ENCODE measurements at places on chromosomes 2 and 18. TPM values are rescaled to one million over a fixed set of nuclear protein-coding genes. Genes with fewer than 3 reads are reported as not detected.

DNA sequence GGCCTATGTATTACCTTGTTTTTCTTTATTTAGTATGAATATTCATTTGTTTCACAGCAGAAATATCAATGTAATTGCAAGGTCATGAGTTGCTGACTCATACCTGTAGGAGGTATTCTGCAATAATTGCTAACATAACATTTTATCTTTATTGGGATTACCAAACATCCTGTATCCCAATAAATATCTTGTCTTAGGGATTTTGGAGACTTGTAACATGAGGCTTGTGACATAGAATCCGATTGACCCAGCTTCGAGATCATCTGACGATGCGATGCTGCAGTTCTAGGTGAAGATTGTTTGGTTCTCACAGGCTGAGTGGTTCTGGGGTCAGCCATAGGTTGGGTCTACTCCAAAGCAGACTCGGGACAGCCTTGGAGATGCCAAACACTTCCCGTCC lies 133.4 kb upstream of the RND3 start:
- H3K36me3 ChIP-seq: no peaks in the 10 kb centered on the region
- DNase-seq: no peak
- H3K27ac ChIP-seq: peak overlapping the region; percentile 55
- no peaks in the 10 kb centered on the region for H3K27me3 ChIP-seq
- H3K4me3 ChIP-seq: no peak overlapping the region

- H3K4me1 ChIP-seq: no peaks in the 10 kb centered on the region
- no peak for DNase-seq
- H3K27me3 ChIP-seq: no peaks in the 10 kb centered on the region
Measured at GRCh38 chr2:172435606-172435911, 8.2 kb downstream of the ITGA6 start.

DNA sequence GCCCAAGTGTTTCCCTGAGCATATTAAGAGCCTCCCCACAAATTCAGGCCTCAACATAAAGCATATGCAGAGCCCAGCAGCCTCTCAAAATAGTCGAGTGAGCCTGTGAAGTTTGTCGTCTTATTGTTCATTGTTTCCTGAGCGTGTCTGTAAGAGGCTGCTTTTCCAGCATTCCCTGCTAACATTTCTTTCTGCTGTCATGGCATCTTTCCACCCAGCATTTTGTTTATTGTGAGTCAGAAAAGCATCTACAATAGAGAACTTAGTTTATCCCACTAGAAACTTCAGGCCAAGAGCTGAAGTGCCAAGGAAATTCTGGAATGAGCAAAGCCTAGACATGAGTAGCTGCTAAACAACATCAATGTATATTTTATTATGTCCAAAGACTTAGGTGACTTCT lies 46.3 kb upstream of the STAM2 start:
- no peaks in the 10 kb centered on the region for H3K36me3 ChIP-seq
- no peak overlapping the region for H3K4me3 ChIP-seq
- H3K27ac ChIP-seq: no peak overlapping the region
- H3K27me3 ChIP-seq: no peaks in the 10 kb centered on the region

- no peaks in the 10 kb centered on the region for H3K4me1 ChIP-seq
- no peaks in the 10 kb centered on the region for H3K27me3 ChIP-seq
- no peak for DNase-seq
- no peaks in the 10 kb centered on the region for H3K36me3 ChIP-seq
- H3K4me3 ChIP-seq: no peak overlapping the region
Measured at GRCh38 chr2:140698636-140699035, 1432.2 kb downstream of the LRP1B start.

- H3K4me1 ChIP-seq: no peaks in the 10 kb centered on the region
- no peak for DNase-seq
- H3K36me3 ChIP-seq: no peaks in the 10 kb centered on the region
- no peaks in the 10 kb centered on the region for H3K27me3 ChIP-seq
- no peak overlapping the region for H3K4me3 ChIP-seq
Measured at GRCh38 chr18:57084331-57085271, 62.3 kb upstream of the BOD1L2 start.

DNA sequence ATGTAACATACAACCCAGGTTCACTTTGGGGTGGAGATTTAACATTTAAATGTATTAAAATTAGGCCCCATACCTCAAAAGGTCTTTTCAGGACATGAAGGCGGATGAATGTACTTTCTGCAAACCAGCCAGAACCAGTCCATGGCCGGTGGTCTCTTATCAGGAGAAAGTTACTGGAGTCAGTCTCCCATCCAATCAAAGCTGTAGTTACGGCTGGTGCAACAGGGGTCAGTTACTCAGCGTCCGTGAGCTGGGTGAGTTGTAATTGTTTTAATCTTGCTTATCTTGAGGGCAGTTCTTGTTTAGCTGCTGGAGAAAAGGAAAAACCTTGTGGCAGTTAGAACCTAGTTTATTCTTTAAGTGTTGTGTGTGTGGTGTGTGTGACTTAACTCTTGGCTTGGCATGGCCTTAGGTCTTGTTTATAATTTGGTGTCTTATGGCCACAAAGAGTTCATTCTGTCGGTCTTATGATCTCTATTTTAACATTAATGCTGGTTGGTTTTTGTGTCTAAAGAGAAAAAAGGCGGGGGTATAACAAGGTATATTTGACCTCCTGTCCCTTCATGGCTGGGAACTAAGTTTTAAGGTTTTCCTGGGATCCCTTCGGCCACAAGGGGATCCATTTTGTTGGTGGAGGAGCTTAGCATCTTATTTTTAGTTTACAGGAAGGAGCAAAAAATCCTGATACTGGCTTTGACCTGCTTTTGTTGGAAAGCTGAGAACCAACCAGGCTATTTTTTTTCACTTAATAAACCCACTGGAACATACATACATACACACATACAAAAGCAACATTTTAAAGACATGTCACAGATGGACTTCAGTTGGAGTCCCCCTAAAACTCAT lies 143.5 kb upstream of the NCK2 start:
- DNase-seq: no peak
- H3K36me3 ChIP-seq: no peaks in the 10 kb centered on the region
- no peaks in the 10 kb centered on the region for H3K27me3 ChIP-seq
- H3K27ac ChIP-seq: no peak overlapping the region
- no peaks in the 10 kb centered on the region for H3K4me1 ChIP-seq

DNA sequence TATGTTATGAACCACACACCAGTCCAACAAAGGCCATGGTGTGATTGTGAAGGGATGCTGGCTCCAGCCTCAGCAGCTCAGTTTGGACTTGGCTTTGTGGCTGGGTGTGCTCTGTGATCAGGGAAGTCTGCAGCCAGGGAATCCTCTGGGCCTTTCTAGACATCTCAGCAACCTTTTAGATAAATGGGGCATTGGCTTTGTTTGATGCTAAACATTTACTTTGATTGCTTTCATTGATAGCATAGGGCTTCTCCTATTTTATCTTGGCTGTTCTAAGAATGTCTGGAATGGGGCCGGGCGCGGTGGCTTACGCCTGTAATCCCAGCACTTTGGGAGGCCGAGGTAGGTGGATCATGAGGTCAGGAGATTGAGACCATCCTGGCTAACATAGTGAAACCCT lies 104.5 kb downstream of the VAPA start:
- no peak overlapping the region for H3K4me3 ChIP-seq
- H3K4me1 ChIP-seq: peaks cover 4% of the 10 kb centered on the region
- H3K36me3 ChIP-seq: no peaks in the 10 kb centered on the region
- H3K27me3 ChIP-seq: no peaks in the 10 kb centered on the region
- no peak for DNase-seq

AQP12B gene
- total RNA-seq: not detected

GRCh38 chr2:239927424-239927981 lies 97.6 kb downstream of the NDUFA10 start:
- no peaks in the 10 kb centered on the region for H3K4me1 ChIP-seq
- no peak overlapping the region for H3K4me3 ChIP-seq
- peak; percentile 68 for DNase-seq
- no peak overlapping the region for H3K27ac ChIP-seq
- no peaks in the 10 kb centered on the region for H3K36me3 ChIP-seq
- no peaks in the 10 kb centered on the region for H3K27me3 ChIP-seq

CFAP53 gene
- 0.39 TPM for total RNA-seq

- peak; percentile 75 for DNase-seq
- no peaks in the 10 kb centered on the region for H3K36me3 ChIP-seq
- H3K27ac ChIP-seq: no peak overlapping the region
- H3K27me3 ChIP-seq: no peaks in the 10 kb centered on the region
- H3K4me1 ChIP-seq: no peaks in the 10 kb centered on the region
Measured at GRCh38 chr2:42835577-42836371, 43.4 kb upstream of the HAAO start.

- no peak for DNase-seq
- no peak overlapping the region for H3K27ac ChIP-seq
- no peaks in the 10 kb centered on the region for H3K27me3 ChIP-seq
- no peak overlapping the region for H3K4me3 ChIP-seq
- H3K36me3 ChIP-seq: no peaks in the 10 kb centered on the region
Measured at GRCh38 chr2:9812945-9813311, 30.3 kb upstream of the TAF1B start.

- no peak overlapping the region for H3K4me3 ChIP-seq
- no peaks in the 10 kb centered on the region for H3K36me3 ChIP-seq
- DNase-seq: no peak
- peaks cover 5% of the 10 kb centered on the region for H3K4me1 ChIP-seq
- H3K27me3 ChIP-seq: no peaks in the 10 kb centered on the region
Measured at GRCh38 chr2:55965966-55966365, 42.4 kb upstream of the EFEMP1 start.

GRCh38 chr2:26615336-26615859 lies 25.8 kb downstream of the CIB4 start:
- H3K4me3 ChIP-seq: no peak overlapping the region
- DNase-seq: no peak
- H3K27me3 ChIP-seq: no peaks in the 10 kb centered on the region
- H3K36me3 ChIP-seq: no peaks in the 10 kb centered on the region
- peaks cover 4% of the 10 kb centered on the region for H3K4me1 ChIP-seq
- no peak overlapping the region for H3K27ac ChIP-seq

- H3K36me3 ChIP-seq: no peaks in the 10 kb centered on the region
- H3K4me1 ChIP-seq: no peaks in the 10 kb centered on the region
- H3K27me3 ChIP-seq: no peaks in the 10 kb centered on the region
Measured at GRCh38 chr2:134683561-134684112, 35.2 kb downstream of the TMEM163 start.

DNA sequence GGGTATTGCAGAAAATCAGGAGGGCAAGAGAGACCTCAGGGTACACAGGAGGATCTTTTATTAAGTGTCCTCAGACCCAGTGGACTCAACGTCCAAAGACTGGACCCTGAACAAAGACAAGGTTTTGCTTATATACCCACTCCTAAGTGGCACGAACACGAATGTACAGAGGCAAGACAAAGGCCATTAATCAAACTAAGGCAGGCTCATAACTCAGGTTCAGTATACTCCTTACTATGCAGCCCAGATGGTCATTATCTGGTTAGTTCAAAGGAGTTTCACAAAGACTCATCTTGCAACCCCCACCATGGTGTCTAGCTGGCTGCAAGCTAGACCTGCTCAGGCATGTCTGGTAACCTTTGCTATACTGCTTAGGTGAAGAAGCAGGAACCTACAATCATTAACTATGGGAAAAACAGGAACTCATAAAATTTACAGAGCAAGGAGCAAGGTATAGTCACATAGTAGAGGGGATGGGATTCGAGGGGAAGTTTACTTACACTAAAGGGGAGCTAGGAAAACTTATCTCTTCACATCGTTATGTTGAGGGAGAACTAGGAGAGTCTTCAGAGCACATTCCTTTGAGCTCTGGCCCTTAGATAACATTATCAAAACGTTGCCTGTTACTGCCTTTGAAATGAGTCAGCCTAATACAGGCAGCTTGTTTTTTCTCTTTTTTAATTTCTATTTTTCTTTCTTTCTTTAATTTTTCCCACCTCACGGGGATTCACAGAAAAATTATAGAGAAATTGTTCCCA lies 33.9 kb downstream of the SLC4A3 start:
- H3K27me3 ChIP-seq: no peaks in the 10 kb centered on the region
- peaks cover 3% of the 10 kb centered on the region for H3K4me1 ChIP-seq
- no peak for DNase-seq

GRCh38 chr2:228545041-228545747 lies 363.7 kb upstream of the SPHKAP start:
- H3K36me3 ChIP-seq: no peaks in the 10 kb centered on the region
- H3K27me3 ChIP-seq: no peaks in the 10 kb centered on the region
- no peak overlapping the region for H3K4me3 ChIP-seq
- DNase-seq: no peak
- H3K4me1 ChIP-seq: no peaks in the 10 kb centered on the region
- H3K27ac ChIP-seq: no peak overlapping the region

- no peak for DNase-seq
- H3K27ac ChIP-seq: no peak overlapping the region
- peak overlapping the region; percentile 4 for H3K4me3 ChIP-seq
- no peaks in the 10 kb centered on the region for H3K4me1 ChIP-seq
- H3K27me3 ChIP-seq: no peaks in the 10 kb centered on the region
Measured at GRCh38 chr2:172234716-172235691, 132.3 kb upstream of the DLX2 start.

DNA sequence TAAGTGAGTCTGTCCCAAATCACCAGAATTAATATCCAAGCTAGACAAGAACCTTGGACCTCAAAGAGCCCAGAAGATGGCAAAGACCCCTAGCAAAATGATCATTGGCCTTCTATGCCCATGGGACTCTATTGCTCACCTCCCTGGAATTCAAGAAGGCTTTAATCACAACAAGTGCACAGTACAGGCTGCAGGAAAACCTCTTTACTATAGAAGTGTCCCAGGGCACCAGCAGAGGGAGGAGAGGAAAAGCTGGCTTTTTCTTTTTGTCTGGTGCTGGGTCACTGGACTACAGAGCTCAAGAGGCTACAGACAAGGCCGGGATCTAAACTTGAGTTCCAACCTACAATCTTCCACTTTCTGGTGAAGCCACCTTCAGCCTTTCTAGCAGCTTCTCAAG lies 88.3 kb upstream of the PPP1CB start:
- no peak overlapping the region for H3K4me3 ChIP-seq
- peaks cover 9% of the 10 kb centered on the region for H3K4me1 ChIP-seq
- peak overlapping the region; percentile 94 for H3K27ac ChIP-seq
- no peaks in the 10 kb centered on the region for H3K27me3 ChIP-seq

- no peaks in the 10 kb centered on the region for H3K27me3 ChIP-seq
- DNase-seq: no peak
- no peaks in the 10 kb centered on the region for H3K36me3 ChIP-seq
- H3K4me1 ChIP-seq: no peaks in the 10 kb centered on the region
- H3K27ac ChIP-seq: no peak overlapping the region
Measured at GRCh38 chr2:173644146-173644545, 289.5 kb downstream of the CDCA7 start.

- no peak for DNase-seq
- H3K27ac ChIP-seq: peak overlapping the region; percentile 57
- no peak overlapping the region for H3K4me3 ChIP-seq
- H3K4me1 ChIP-seq: peaks cover 5% of the 10 kb centered on the region
Measured at GRCh38 chr2:190838492-190838910, 42.1 kb upstream of the GLS start.

- no peak for DNase-seq
- no peak overlapping the region for H3K27ac ChIP-seq
- H3K36me3 ChIP-seq: no peaks in the 10 kb centered on the region
- no peak overlapping the region for H3K4me3 ChIP-seq
Measured at GRCh38 chr2:116687371-116687770, 1127.1 kb upstream of the DDX18 start.
